Stimulated activated CD4-positive, alpha-beta T cell treated with anti-CD3 and anti-CD28 coated beads, Interleukin-1b, Interleukin-23, amount 100 ng/mL, for 1 hour (primary cell): ENCODE measurements at places on chromosomes 1 and 21.

- DNase-seq, result no peak
Observed at GRCh38 chr1:44645476-44646244, 28.6 kb downstream of the TMEM53 start.

DNA sequence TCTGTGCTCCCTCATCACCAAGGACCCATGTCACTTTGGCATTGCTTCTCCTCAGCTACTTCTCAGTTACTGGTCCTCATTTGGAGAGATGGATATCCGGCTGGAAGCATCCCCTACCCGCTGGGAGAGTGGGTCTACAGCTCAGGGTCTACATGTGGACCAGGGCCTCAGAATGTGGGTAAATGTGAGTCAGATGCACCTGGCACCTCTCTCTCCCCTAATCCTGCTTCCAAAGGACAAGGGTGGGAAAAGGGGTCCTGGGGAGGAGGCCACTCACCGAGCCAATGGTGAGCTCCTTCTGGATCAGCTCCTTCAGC, 908 bp downstream of the S100A6 start:
- no peak for DNase-seq

DNA sequence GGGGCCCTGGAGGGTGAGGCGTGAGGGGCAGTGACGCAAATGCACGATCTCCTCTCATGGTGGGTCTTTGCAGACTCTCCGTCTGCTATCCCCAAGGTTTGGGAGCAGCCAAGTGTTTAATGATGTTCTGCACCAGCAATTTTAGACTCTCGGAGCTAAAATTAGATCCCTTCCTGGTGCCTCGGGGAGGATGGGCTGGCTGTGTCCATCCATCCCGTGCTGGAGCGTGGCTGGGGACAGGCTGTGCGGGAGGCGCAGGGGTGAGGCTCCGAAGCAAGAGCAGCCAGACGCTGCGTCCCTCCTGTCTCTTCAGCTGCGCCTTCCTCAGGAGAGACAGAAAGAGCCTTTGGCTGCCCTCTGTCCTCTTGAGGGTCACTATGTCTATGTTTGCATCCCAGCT, 387.6 kb downstream of the CAMTA1 start:
- DNase-seq, result no peak

- DNase-seq, result no peak
Observed at GRCh38 chr1:22295396-22295795, 152.5 kb upstream of the WNT4 start.

- no peak for DNase-seq
Observed at GRCh38 chr1:91856996-91857395, 29.0 kb downstream of the TGFBR3 start.

- no peak for DNase-seq
Observed at GRCh38 chr1:34113362-34113761, 51.7 kb downstream of the CSMD2 start.

GRCh38 chr1:106680776-106681344, 375.6 kb upstream of the PRMT6 start:
- no peak for DNase-seq

DNA sequence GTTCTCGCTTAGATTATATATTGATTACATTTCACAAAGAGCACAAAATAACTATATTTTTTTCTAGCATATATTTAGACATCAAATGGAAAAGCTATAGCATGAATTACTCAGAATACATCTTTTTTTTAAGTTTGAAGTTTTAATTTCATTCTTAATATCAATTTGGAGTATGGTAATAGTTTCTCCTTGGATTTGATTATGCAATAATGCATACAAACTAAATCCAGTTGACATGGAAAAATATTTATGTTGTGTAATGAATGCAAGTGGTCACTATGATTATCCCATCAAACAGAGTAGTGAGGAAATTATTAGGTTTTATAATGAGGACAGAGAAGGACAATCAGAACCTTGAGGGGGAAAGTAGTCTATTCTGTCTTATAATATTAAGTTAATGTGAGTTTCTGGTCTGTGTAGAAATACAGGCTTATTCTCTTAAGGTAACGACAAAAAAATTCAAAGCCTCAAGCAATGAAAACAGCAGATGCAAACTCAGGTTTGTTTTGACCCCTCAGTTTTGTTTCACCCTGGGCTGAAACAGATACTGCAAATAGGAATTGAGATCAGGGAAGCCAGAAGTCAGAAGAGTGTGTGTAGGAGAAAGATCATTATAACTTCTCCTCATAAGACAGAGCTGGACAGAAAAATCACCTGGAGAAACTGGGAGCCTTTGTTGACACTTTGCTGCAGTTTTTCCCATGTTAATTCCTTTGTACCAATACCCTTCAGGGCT, 23.7 kb downstream of the LRRC8B start:
- DNase-seq, result no peak

DNA sequence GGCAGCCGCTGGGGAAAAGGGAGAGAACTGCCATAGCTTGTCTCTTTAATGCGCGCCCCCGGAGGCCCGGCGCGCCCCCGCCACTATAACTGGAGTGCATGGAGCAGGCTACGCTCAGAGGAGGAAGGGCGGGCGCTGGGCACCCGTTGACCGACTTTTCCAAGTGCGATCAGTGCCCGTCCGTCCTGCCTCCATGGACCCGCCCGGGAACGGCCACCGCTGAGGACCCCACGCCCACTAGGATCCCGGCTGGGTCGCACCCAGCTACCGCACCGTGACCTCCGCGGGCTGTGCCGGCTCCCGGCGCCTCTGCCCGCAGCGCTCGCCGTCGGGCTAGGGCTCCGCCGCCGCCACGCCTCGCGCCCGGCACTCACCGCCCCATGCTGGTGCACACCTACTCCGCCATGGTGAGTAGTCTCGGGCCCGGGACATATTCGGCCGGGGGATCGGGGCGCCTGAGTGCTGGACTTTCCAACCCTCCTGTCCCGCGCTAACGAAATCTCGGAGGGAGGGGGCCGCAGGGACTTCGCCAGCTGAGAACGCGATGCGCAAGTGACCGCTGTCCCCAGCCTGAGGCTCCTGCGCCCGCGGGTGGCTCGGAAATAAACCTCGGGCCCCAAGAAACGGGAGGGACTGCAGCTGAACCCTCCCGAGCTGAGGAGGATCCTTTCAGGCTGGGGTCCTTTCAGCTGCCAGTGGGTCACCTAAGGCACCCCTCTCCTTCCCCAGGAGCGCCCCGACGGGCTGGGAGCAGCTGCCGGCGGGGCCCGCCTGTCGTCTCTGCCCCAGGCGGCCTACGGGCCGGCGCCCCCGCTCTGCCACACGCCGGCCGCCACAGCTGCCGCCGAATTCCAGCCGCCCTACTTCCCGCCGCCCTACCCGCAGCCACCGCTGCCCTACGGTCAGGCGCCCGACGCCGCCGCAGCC, at the start of gene TFAP2E:
Gene TFAP2E (plus strand): TSS at position 117 of the 927 bp plus-strand sequence. CDS start 264 bp downstream, at position 381.
- DNase-seq, result no peak

DNA sequence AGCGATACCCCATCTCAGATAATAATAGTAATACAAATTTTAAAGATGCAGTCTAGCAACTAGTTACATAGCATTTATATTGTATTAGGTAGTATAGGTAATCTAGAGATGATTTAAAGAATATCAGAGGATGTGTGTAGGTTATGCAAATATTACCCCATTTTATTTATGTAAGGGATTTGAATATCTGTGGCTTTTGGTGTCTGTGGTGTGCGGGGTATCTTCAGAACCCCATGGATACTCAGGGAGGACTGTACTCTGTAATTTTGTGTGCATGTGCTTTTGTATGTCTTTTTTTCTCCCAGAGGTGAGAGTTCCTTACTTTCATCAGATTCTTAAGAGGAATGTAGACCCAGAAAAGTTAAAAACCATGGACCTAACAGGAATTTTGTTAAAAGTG, 12.8 kb downstream of the RNF2 start:
- DNase-seq, result no peak

GRCh38 chr1:165924117-165924516, 96.7 kb downstream of the UCK2 start:
- no peak for DNase-seq

DNA sequence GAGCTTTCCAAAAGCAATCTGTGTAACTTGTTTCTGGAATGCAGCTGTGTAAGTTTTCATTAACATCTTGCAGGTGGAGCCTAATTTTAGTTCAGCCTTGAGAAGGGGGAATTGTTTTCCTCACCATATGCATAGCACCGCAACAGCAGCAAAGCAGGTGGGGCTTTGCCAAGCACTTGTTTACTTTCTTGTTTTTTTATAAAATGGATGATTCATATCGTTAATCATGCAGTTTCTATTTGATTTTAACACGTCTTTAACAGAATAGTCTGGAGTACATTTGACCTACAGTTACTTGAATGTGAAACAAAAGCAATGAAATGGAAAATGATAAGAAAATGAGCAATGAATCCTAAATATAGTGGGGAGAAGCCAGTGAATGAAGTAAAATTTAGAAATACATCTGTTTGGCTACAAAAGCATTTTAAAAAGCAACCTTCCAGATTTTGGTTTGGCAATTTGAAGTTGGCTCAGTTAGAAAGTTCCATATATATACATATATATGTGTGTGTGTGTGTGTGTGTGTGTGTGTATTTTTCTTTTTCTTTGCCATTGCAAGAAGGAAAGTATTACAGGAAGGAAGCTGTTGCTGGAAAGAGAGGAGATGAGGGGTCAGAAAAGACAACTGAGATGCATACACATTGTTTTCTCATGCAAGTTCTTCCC, 119.0 kb upstream of the ADGRL2 start:
- no peak for DNase-seq

DNA sequence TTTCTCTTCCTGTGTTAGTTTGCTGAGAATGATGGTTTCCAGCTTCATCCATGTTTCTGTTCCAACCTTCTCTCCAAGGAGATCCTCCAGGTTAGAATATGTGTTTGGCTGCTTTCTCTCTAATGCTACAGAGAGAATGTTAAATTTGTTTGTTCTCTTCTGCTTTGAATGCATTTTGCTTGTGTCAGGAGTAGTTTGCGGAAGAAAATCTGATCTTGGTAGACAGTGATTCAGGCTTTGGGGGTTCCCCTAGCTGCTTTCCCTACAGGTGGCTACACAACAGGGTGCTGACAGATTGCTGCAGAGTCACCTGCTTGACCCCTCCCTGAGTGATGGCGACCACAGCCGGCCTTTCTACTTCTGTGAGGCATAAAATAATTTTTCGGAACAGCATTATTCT, 41.8 kb downstream of the MACO1 start:
- DNase-seq, result no peak

DNA sequence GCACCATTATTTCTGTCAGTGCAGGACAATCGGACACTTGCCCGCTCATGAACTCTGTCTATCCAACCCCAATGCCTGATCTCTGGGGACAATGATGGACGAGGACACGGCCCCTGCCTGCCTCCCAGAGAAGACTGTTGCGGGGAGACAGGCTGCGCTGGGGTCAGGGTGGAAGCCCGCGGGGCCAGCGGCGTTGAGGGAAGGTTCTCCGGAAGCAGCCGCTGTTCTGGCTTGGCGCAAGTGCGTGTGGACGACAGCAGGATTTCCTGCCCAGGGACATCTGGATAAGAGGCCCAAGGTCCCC, 18.8 kb downstream of the RHBG start:
- no peak for DNase-seq

DNA sequence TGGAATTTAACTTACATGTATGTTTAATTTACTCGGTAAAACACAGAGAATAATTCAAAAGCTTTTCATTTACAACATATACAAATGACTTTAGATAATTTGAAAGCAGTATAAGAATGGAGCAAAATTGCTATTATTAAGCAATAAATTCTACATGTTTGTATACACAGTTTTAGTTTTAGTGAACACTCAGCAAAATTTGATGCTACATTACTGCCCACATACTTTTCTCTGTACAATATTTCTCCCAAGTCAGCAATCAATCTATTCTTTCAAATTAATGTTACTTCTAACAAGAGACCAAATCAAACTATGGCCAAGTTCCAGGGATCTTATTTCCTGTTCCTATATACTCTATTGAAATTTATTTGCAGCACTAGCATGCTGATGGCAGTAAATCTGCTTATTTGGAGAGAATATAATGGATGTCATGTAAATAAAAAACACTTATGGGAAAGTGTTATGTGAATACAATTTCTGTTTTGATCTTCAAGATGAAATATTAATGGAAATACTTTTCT, 82.6 kb upstream of the BRINP3 start:
- DNase-seq, result no peak

- DNase-seq, result no peak
Observed at GRCh38 chr1:112406771-112407170, 10.8 kb downstream of the CTTNBP2NL start.

- DNase-seq, result no peak
Observed at GRCh38 chr1:93159337-93159736, 20.9 kb downstream of the TMED5 start.

- no peak for DNase-seq
Observed at GRCh38 chr1:205261946-205262691, 34.4 kb downstream of the TMCC2 start.

DNA sequence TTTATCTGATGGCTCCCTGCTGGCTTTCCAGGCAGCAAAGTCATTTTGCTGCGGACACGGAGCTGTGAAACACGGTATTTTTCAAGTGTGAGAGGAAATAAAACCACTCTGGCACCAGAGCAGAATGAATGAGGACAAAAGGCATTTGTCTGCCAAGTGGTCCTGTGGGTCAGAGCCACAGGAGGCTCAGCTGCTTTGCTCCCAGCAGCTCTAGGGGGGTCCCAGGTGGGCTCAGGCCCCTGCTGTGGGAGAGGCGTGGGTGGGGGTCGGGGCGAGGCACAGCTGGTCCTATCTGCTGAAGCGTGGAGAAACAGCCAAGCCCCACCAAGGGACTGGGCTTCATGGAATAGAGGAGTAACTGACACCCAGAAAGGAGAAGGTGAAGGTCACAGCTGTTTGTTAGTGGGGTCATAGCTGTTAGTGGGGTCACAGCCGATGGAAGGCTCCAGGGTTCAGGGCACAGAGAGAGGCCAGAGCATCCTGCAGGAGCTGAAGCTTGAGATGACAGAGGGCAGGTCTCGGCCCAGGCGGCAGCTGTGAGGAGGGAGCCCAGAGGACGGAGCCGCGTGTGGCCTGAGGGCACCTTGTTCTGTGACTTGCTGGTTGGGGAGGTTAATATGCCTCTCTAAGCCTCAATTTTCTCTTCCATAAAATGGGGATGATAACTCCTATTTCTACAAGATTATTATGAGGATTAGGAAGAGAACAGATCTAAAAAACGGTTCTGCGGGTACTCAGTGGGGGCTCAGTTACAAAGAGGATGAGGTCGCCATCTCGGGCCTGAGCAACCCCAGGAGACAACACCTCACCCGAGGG, 7.1 kb downstream of the KIF17 start:
- DNase-seq, result no peak

DNA sequence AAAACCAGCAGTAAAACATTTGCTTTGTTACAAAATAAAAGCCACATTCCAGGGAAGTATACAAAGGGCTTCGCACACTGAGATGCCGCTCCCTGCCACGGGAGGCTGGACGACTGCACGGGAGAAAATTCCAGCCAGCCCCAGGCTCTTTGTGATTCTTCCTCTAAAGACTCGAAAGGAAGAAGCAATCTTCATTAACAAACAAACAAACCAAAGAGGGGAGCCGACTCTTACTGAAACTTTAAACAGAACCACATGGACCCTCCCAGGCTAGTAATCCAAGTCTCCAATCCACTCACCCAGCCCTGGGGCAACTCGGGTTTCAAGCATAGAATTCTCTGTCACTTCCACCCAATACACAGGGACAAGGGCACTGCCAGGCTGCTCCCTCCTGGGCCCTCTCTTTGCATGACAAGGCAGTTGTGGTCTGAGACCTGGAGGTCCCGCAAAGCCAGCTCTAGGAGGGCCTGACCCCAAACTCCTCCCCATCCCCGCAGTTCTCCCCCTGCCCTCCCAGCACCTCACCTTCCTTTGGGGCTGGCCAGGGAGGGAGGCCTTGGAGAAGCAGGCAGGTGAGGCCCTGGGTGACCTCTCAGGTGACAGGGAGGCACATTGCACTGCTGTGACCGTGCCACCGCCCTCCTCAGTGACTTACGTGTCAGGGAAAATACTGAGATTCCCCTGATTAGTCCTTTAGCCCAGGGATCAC, 26.6 kb upstream of the COL18A1 start:
- DNase-seq, result no peak
